NCI-H82 (cell line): ENCODE measurements at places on chromosomes 5 and 9.

DNA sequence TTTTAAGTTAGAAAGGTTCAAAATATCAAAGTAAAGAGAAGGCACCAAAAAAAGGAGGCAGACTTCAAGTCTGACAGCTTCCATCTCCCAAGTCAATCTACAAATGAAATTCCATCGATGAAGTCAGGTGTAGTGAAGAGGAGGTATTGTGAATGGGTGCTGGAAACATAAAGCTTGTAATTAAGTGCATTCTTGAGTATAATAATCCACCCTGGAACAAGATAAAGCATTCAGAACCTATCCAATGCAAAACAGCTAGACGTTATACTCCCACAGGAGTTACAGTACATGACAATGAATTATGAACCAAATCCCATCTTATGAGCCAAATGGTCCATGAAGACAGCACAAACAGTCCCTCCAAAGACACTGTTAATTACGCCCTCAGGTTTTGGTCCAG lies 22.3 kb downstream of the BNC2 start:
- DNase-seq = no peak

- no peak for DNase-seq
These were observed 29.8 kb downstream of the TNFAIP8 start for GRCh38 chr5:119385536-119386128.

GRCh38 chr5:14560091-14560595 lies 21.4 kb upstream of the OTULINL start:
- peak; percentile 99 for DNase-seq

GRCh38 chr5:172731680-172732074 lies 39.3 kb downstream of the DUSP1 start:
- DNase-seq = no peak

DNA sequence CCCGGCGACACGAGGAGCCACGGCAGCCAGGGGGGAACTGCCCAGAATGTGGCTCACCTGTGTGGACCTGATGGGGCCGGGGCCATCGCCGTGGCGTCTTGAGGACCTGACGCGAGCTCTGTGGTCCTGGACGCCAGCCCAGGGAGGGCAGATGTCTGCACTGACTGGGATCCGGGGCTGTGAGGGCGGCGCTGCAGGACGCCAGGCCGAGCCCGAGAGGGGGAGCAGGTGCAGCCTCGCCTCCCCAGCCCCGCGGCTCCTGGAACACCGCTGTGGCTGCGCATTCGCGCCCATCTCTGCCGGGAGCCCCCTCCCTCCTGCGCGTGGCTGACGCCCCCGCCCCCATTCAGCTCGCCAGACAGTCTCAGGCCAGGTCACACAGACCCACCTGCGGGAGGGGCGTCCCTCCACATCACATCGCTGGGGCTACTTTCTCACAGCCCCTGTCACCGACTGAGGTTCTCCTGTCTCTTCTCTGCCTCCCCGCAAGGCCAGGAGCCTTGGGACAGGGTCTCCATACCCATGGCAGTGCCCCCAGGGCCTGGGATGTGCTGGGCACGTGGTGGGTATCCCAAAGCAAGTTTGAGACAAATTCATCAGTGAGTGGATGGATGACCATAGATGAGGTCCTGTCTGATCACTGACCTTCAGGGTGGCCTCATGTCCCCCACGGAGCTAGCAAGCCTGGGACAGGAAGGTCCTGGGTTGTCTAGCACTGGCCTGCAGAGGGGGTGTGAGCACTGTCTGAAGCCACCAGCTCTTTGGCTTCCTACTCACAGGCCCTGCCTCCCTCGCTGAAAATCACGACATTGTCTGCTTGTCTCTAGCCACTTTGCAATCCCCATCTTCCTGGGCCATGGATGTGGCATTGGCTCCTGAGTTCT lies 47.3 kb downstream of the RASGEF1C start:
- DNase-seq = no peak

DNA sequence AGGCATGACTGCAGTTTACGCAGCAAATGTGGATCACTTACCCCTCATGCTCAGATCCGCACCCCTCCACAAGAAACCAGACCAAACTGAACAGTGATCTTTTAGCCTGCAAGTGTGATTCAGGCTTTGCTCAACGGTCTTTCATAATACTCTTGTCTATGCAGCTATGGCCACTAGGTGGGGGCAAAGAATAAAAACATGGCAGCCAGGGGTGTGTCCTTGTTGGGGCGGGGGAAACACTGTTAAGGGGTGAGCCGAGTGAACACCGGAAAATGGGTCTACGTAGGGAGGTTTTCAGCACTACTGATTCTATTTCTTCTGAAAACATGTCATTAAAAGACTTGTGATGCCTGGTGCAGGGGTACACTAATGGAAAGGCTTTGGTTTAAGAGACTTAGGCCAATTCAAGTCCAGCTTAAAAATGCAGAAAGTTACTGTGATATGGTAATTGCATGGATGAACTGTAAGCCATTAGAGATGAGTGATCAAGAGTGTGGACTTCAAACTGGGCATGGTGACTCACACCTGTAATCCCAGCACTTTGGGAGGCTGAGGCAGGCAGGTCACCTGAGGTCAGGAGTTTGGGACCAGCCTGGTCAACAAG lies 49.9 kb upstream of the GPR151 start:
- DNase-seq = peak; percentile 86

DNA sequence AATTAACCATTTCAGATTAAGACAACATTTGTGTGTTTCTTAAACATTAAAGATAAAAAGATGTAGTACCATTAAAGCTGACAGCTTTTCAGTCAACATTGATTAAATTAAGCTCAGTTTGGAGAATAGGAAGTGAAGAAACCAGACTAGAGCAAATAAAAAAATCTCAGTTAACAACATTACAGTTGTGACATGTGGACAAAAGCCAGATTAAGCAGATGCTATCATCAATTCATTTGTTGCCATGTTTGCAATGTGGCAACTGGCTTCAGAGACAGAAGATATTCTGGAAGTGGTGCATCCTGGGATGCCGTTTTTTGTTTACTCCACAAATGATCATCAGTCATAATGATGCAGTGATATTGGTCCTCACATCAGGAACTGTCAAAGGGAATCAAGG lies 70.3 kb upstream of the CNTLN start:
- DNase-seq = peak; percentile 73

DNA sequence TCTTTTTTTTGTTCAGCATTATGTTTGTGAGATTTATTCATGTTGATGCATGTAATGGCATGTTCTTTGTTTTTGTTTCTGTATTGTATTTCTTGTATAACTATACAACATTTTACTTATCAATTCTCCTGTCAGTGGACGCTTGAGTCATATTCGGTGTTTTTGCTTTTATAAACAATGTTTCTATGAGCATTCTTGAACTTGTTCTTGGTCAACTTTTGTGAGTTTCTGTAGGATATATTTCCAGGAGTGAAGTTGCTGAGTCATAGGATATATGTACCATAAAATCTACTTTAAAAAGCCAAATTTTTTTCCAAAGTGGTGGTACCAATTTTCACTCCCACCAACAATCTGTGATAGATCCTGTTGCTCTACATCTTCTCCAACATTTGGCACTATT lies 104.8 kb downstream of the VCAN start:
- no peak for DNase-seq

- no peak for DNase-seq
These were observed 293.8 kb downstream of the GAS1 start for GRCh38 chr9:86653466-86653865.

DNA sequence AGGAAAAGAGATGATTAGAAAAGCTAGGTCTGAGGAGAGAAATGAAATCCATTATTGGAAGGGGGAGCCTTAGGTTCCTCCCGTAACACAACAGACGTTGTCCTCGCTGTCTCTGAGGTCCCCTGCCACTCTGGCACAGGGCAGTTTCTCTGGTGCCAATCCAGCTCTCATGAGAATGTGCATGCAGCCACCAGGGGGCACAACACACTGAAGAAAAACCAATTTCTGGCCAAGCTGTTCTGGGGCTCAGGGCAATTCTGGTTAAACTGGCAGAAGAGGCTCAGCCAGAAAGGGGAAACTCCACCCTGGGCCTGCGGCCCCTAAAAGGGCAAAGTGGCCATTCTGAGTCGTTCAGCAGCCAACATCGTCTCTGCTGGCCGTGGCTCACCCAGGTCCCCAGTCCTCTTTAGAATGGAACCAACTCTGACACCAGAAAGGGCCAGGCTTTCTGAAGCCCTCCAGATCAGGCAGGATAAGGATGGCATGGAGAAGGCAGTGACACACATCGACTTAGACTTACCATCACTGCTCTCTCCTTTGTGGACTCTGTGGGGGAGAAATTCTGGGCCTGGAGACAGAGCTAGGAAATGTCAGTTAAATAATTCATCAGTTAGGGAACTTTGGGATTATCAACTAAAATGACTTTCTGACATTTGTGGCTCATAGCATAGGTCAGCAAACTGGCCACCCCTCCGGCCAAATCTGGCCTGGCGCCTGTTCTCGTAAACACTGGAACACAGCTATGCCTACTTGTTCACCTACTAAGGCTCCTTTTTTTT lies 58.5 kb upstream of the GOLPH3 start:
- peak; percentile 74 for DNase-seq

- DNase-seq = peak; percentile 63
These were observed 69.1 kb downstream of the ARRDC3 start for GRCh38 chr5:91313757-91314673.

DNA sequence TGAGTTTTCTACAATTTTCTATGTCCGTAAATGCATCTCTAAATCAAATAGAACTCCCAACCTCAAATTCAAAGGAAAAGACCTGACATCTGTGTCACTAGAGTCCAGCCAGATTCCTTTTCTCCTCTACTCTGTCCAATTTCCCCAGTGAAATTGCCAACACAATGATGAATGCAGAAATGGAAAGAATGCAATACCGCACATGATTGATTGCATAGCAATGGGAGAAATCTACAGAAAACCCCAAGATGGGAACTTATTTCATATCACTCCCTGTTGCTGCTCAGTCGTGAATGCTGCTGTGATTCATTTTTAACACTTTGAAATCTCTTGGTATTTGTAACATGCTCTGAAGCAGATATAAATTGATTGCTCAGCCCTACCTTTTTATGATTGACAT lies 355.1 kb upstream of the TUSC1 start:
- DNase-seq = no peak

- DNase-seq = peak; percentile 26
These were observed 3.6 kb upstream of the PTGR1 start for GRCh38 chr9:111603041-111603440.

DNA sequence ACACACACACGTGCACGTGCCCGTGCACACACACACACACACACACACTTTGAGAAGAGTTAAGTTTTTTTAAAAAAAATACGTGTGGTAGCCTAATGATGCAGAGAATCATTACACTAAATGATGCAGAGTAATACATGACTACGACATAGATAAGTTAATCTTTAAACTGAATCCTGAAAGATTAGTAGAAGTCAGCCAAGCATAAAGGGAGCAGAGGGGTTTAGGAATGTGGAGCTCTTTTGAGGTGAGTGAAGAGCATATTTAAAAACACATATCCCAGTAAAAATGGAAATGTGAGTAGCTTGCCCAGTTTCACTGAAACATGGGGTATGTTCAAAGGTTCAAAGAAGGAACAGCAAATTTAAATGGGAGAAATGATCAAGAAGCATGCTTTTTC lies 61.3 kb upstream of the TYRP1 start:
- peak; percentile 33 for DNase-seq

DNA sequence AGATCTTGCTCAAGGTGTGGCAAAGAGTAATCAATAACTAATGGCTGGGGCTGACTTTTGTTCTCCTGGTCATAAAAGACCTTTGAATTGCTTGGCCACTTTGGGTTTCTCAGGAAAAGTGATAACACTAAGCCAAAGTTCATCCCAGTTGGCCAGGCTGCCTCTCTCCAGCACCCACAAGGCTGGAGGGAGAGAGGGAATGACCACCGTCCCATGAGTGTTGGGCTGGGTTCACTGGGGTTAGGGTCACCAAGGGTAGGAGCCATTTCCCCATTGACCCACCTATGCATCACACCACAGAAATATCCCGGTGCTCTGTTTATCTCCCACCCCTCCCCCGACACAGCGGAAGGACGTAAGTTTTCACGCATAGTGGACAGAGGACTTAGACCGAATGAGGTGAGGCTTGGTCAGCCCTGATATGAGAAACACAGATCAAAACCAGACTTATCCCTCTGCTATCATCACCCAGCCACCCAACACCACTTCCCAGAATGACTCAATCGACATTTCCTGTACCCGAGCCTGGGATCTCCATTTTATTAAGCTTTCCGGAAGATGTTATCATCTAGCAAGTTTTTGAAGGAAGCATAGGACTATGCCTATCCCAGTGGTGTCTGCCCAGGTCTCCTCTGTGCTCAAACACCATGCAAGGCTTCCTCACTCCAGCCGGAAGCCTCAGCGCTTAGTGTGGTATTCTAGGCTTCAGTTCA lies 27.0 kb upstream of the PPARGC1B start:
- DNase-seq = no peak

DNA sequence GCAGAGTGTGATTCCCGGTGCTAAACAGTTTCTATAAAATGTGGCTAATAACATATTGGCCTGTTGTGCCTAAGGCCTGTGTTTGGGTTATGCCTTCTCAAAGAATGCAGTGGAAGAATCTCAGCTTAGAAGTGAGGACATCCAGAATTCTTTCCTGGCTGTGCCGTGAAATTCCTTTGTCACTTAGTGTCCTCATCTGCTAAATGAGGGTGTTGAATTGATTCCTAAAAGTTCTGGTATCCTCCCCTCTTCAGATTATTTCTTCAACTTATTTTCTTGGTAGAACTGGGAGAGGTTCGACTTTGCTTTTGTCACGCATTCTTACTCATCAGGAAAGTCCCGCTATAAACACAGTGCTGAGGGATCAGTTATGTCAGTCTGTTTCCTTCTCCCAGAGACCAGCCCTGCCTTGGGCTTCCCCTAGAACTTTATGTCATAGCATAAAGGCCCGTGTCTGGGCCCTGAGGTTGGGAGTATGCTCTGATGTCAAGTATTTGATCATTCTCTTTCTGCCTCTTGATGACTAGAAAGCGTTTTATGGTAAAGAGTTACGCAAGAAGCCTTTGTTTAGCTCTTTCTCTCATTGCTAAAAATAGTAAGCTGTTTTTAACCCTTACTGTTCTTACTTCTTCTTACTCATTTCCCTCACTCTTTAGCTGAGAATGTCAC lies 29.5 kb downstream of the MTAP start:
- no peak for DNase-seq

DNA sequence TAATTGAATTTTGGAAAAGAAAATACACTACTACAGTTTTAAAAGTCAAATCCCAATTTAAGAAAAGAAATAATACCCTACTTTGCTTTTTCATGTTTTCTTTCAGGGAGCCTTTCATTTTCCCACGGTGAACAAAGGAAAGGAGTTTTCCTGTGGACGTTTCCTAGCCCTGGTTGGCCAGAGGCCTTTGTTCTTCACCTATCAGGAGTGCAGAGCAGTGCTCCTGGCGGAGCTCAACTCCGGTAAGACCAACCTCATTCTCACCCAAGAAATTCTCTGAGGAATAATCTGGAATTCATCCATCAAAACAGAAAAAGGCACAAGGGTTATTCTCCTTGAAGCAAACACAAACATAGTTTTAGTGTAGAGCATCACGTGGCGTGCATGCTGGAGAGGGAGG lies 248.9 kb downstream of the ADGRV1 start:
- DNase-seq = no peak

GRCh38 chr5:56480705-56481427 lies 247.7 kb upstream of the ANKRD55 start:
- no peak for DNase-seq

GRCh38 chr9:130490981-130491380 lies 46.2 kb downstream of the ASS1 start:
- DNase-seq = peak; percentile 71
